Activated T-cell treated with anti-CD3 and anti-CD28 coated beads, Interleukin-2, amount 50 U/mL, for 48 hours (primary cell): ENCODE measurements at places on chromosomes 1 and 21.

GRCh38 chr1:226934483-226935237, 5.4 kb upstream of the COQ8A start:
- DNase-seq, result no peak

DNA sequence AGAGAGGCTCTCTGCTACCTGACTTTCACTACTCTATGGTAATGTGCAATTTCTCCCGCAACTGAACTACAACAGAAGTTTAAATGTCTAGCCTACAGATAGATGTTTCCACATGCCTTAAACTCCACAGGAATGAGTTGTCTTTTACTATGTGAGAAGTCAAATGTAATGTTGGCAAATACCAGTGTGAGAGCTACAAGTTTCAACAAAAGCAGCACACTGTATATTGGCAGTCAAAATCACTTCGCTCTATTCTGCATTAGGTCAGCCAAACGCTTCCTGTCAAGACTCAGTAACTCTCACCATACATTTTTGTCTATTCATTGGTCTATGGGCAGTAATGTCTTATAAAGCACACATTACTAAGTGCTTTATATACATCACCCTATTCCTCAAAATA, 41.9 kb downstream of the LUZP1 start:
- no peak for DNase-seq

DNA sequence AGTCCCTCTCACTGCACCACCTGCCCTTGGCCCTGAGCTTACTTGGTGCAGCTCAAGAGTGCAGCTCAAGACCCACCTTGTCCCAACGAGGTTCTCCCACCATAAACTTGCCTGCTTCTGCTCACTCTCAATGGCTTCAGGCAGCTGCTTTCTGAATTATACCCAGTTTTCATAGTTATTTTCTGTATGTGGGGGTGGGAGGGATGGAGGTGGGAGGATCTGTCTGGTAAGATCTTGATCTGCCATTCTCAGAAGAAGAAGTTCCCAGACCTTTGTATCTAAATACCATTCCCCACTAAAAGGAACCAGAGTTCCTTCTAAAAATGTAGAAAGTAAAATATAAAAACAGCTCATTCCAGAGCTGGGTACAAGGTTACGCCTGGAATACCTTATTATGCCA, 111.5 kb downstream of the SIM2 start:
- DNase-seq, result no peak

- no peak for DNase-seq
Measured at GRCh38 chr1:208107425-208108212, 136.6 kb downstream of the PLXNA2 start.

DNA sequence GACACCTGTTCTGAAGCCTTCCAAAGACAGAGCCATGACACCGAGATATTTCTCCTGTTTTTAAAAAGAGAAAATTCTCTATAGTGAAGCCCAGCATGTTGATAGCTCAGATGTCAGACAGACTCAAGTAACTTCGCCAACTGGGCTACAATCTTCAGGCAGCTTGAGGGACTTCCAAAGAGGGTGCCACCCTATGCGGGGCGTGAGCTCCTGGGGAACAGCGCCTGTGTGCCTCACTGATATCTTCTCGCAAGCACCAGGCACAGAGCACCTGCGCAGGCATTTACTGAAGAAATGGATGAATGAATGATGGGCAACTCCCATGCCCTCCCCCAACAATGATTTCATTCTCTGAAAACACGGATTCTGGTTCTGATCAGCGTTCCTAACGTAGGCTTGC, 17.6 kb downstream of the RIPK4 start:
- DNase-seq, result no peak

- peak; percentile 63 for DNase-seq
Measured at GRCh38 chr21:43864313-43864961, 586 bp upstream of the AGPAT3 start.

DNA sequence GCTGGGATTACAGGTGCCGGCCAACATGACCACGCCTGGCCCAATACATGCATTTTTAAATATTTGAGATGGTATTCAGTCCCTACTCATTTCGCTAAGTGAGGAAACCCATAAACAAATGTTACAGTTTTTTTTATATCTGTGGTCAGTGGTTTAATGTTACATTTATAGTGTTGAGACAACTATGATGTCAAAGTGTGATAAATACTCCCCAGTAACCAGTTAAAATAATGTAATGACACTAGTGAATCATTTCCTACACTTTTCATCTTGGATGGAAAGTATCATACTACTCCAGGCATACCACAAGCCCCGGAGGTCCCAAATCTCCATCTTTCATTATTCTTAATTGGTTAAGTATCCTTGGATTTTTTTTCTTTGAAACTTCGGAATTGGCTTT, 87.5 kb upstream of the KIF26B start:
- no peak for DNase-seq

DNA sequence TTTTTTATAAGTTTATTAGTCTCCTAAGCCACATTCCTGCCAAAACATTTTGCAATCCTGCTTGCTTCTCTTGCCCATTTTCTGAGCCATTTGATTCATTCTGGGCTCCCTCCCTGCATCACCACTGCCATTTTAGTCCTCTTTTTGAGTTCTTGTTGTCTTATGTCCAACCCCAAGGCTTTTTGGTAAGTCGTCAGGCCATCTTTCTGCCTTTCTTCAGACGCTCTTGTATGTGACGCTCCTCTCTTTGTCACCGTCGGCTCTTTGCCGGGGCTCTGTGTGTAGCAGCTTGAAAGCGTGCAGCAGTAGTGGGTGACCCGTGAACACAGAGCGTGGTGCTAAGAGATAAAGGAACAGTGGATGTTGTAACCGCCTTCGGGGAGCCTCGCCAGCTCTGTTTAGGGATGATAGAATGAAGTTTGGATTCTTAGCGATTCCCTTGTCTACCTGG, 14.6 kb downstream of the HUNK start:
- DNase-seq, result no peak

DNA sequence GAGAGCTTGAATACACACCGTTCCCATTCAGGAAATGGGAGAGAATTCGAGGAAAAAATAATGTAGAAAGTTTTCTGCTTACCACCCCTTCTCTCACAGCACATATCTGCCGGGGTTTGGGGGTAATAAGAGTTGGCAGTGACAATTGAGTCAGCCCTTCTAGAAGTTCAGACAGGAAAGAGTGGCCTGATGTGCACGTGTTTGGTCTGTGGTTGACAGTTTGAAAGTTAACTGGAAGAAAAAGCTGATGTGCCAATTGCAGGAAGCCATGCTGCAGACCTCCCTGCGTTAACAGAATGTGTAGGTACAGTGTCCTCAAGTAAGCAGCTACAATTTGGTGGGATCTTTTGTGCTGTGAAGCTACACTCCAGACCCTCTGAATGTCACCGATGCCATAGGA, 50.9 kb downstream of the DHX9 start:
- peak; percentile 34 for DNase-seq

DNA sequence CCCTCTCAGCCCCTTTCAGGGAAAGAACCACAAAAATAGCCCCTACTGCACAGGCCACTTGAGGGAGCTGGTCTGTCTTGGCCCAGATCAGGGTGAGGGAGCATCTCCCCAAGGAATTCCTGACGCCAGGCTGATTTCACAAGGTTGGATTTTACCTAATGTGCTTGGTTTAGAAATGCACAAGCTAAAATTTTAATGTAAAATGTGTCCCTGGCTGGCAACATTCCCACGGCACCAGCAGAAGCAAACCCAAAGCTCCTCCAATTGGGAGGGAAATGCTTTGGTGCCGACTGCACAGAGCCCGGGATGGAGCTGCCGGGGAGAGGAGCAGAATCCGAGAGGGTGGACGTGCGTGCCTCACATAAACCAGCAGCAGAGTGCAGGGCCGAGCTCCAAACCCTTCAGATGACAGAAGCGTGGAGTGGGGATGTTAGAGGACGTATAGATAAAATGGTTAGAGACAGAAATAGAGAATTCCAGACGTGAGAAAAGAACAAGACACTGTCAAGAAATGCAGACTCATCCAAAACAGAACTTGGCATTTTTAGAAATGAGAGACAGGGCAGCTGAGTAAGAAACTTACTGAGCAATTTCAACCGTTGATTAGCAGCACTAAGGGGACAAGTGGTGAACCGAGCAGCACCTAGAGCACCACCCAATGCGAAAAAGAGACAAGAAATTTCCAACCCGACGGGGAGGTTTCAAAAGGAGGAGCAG, 41.6 kb upstream of the TMEM52 start:
- no peak for DNase-seq

GRCh38 chr1:217896490-217896889, 265.3 kb downstream of the SPATA17 start:
- no peak for DNase-seq

GRCh38 chr1:54973205-54973921, 7.1 kb upstream of the TMEM61 start:
- peak; percentile 9 for DNase-seq

DNA sequence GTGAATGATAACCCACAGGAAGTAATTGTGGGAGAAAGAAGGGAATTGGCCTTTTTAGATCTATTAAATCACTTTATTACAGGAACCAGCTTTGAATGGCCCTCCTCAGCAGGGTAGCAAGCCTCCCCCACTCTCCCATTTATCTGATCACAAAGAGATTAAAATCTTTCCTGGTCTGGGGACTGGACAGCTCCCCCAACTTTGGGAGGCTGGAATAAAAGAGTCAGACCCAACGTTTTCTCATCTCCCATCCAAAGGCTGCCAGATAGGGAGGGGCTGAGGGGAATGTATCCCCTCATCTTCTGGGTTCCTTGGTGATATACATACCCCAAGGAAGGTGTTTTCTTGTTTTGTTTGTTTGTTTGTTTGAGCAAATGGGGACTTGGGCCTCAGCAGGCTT, 2.4 kb downstream of the LIN28A start:
- DNase-seq, result no peak

GRCh38 chr1:165869343-165869742, 41.9 kb downstream of the UCK2 start:
- DNase-seq, result no peak

- DNase-seq, result no peak
Measured at GRCh38 chr1:3759796-3760195, 7.5 kb downstream of the CCDC27 start.

DNA sequence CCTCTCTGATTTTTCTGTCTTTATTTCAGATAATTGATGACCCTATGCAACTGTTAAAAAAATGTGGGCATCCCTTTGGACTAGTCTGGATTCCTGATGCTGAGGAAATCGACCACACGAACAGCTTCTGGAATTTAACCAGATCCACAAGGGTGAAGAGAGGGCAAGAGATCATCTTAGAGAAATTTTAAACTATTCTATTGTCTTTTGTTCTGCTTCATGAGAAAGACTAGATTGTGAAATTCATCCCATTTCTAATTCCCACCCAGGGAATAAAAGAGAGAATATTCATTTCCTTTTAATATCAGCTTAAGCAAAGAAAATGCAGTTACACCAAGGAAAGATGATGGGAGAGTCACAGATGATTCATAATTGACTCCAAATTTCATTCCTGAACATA, 71.8 kb downstream of the DUSP10 start:
- DNase-seq, result no peak

DNA sequence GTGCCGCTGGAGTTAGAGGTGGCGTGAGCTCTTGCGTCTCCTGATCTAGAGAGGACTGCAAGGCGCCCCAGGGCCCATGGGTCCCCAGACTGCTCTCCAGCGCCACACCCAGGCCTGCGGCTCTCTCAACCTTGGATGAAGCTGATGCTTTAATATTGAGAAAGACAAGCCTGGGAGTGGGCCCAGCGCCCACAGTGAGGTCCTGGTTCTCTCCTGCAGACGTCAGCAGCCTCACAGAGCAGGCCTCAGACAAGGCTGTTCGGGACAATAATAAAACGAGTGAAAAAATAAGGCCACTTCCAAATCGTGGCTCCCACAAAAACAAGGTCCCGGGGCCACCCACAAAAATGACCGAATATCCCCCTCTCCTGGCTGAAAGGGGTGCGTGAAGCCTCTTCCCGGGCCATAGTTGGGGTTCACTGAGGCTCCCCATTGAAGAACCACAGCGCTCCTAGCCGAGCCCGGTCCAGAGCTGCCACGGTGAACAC, 6.0 kb upstream of the DNMT3L start:
- DNase-seq, result no peak

GRCh38 chr21:15860541-15860940, 130.8 kb downstream of the USP25 start:
- no peak for DNase-seq

- no peak for DNase-seq
Measured at GRCh38 chr1:24373044-24373443, 40.5 kb downstream of the STPG1 start.

DNA sequence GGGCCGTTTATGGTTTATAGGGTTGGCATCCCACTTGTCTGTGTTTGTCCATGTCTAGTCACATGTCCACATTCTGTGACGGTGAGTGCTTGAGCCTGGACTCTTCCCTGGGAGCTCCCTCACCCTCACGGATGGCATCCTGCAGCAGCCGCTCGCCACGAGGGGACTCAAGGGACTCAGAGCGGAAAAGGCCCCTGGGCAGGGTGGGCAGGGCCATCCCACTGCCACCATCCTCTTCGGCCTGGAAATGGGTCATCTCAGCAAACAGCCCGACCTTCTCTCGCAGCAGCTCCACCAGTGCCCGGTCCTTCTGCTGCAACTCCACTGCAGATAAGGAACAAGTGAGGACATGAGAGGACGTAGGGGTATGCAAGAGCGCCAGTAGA, 11.1 kb downstream of the RXFP4 start:
- DNase-seq, result no peak

GRCh38 chr1:1577367-1578011, 2.8 kb upstream of the SSU72 start:
- DNase-seq, result no peak

- DNase-seq, result no peak
Measured at GRCh38 chr1:243496187-243496646, 240.4 kb downstream of the SDCCAG8 start.

- DNase-seq, result no peak
Measured at GRCh38 chr1:28516518-28516956, 10.7 kb downstream of the RCC1 start.

- no peak for DNase-seq
Measured at GRCh38 chr1:32816676-32817158, 441 bp downstream of the YARS1 start.

DNA sequence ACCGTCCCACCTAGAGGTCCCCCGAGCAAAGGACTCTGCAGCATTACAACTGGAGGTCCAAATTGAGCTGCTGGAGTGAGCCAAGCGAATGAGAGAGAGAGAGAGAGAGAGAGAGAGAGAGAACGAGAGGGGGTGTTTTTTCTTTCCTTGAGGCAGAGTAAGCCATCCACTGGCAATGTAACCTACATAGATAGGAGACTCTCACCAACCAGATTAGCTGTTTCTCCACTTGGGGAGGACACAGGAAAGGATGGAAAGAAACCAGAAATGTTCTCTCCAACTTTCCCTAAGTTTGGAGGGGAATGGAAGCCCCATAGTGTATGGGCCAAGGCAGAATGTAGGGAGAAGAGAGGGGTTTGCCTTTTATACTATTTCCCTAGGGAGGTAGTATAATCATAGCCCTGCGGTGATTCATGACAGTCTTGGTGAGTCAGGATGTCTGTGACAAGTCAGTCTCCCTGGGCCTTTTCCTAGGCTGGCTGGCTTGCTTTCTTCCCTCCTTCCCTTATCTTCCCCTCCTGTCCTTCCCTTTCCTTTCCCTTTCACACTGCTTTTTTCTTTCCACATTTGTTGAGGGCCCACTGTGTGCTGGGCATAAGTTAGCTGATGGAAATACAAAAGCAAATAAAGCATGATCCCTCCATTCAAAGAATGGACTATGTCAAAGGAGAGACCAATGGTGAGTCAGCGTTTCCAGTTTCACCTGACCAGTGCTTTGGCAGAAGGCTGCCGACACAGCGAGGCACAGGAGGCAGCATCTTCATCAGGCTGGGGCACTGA, 7.1 kb downstream of the FNDC7 start:
- DNase-seq, result no peak
